CD4-positive, alpha-beta T cell treated with Interleukin-17A for 1 hour (primary cell): ENCODE measurements at places on chromosomes 5 and 9.

- DNase-seq = peak; percentile 22
These were observed 69.0 kb downstream of the SLC28A3 start for GRCh38 chr9:84271531-84271900.

- DNase-seq = no peak
These were observed 494 bp upstream of the CXXC5 start for GRCh38 chr5:139647506-139648204.

- DNase-seq = no peak
These were observed 5.0 kb downstream of the NUDT2 start for GRCh38 chr9:34334337-34334824.

DNA sequence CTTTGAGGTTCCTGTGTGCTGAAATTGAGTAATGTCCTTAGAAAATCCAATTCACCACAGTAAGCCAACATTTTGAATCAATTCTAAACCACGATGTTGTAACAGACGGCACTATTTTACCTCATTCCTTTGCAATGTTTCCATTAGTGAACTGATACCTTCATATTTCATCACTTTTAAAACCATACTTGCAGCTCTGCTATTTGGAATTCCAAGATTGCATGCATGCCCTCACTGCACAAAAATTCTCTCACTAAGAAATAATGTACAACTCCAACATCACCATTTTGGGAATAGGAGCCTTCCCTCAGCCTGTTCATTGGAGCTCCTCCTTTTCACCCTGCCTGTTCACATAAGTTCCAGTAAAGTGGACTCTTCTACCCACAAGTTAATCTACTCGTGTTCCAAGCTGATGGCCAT is 74.8 kb upstream of the TGFBR1 start:
- DNase-seq = no peak

- no peak for DNase-seq
These were observed 311.9 kb upstream of the TRPC7 start for GRCh38 chr5:136677217-136677616.

GRCh38 chr9:136499071-136499934 is 16.5 kb upstream of the SEC16A start:
- no peak for DNase-seq

DNA sequence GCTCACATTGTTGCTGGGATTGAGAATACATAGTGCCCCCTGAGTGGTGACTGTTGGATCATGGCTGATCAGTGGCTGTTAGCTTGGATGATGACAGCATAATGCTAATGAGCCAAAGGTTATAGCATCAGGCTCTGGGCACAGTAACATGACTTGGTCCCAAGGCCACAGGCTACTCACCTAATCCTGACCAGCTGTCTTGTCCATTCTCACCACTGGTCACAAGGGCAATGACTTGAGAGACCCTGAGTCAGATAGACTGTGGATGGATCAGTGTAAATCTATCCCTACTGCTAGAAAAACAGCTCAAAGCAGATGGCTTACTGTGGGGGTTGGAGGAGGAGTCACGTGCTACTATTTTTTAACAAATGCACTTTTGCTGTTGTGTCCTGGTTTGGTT is 74.7 kb downstream of the AOPEP start:
- DNase-seq = no peak

GRCh38 chr9:104118916-104119315 is 24.8 kb downstream of the SMC2 start:
- DNase-seq = no peak

- DNase-seq = no peak
These were observed 74.2 kb upstream of the FBXL7 start for GRCh38 chr5:15425766-15426165.

- no peak for DNase-seq
These were observed 935.9 kb upstream of the COX7C start for GRCh38 chr5:85681871-85682270.

DNA sequence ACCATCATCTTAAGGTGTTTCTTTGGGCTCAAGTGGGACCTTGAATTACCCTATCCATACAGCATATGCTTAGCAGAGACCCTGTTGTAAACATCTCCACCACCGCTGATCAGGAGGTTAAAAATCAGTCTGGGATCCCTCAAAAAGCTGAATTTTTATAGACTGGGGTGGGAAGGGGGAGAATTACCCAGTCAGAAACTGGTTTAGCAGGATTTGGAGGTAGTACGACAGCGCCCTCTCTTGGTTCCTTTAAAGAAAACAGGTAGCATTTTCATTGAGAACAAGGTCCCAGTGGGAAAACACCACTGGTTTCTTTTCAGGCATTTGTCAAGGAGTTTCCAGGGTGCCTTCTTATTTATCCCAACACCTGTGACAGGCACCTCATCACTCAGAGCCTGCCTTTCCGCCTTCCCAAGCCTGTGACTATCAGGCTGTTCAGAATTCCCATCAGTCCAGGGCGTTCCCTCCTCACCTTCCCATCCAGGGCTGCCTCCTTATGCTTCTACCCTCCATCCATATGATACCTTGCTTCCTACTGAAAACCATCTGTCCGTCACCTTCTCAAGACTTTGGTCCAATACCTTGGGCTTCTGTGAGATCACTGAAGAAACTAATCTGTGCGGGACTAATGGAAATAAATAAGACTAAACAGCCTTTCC is 203.8 kb upstream of the RAI14 start:
- DNase-seq = no peak

- DNase-seq = no peak
These were observed 617.2 kb downstream of the NR2F1-AS1 start for GRCh38 chr5:92963800-92964199.

- DNase-seq = no peak
These were observed 27.6 kb upstream of the SMIM23 start for GRCh38 chr5:171757853-171758535.
